Uterus (tissue), 4 donors: ENCODE measurements at places on chromosomes 12 and 14. TPM values are rescaled to one million over a fixed set of nuclear protein-coding genes. Genes with fewer than 3 reads are reported as not detected.

DNA sequence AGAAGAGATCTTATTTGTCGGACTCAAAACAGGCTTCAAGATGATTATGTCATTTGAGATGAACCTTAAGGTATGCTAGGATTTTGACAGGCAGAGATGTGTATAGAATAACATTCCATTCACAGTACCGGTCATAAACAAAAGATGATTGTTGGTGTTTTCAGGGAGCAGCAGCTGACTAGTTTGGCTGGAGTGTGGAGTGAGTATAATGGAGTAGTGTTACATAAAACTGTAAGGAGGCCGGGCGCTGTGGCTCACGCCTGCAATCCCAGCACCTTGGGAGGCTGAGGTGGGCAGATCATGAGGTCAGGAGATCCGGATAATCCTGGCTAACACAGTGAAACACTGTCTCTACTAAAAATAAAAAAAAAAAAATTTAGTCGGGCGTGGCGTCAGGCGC lies 23.9 kb downstream of the SERPINA10 start:
- no peak for DNase-seq

DNA sequence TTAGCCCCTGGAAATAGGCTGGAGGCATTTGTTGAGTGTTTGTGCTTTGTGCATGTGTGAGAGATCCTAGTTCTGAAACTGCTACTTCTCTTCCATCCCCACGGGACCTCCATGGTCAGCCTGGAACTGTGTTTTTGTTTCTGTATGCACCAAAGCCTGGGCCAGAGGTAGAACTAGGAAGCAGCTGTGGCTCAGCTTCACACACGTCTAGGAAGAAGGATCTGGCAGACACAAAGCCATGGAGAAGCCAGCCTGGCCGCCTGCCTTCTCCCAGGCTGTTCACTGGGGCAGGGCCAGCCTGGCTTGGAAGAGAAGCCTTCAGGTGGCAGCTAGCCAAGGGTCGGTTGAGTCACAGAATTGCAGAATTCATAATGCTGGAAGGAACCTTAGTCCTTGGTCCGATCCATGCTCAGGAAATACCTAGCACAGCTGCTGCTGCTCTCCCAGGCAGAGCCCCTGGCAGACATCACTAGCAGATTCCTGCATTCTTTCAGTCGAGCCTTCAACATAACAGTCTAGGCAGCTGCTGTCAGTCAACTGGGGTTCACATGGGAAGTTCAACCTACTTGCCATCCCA lies 27.0 kb downstream of the RIN3 start:
- peak; percentile 93 for DNase-seq

DNA sequence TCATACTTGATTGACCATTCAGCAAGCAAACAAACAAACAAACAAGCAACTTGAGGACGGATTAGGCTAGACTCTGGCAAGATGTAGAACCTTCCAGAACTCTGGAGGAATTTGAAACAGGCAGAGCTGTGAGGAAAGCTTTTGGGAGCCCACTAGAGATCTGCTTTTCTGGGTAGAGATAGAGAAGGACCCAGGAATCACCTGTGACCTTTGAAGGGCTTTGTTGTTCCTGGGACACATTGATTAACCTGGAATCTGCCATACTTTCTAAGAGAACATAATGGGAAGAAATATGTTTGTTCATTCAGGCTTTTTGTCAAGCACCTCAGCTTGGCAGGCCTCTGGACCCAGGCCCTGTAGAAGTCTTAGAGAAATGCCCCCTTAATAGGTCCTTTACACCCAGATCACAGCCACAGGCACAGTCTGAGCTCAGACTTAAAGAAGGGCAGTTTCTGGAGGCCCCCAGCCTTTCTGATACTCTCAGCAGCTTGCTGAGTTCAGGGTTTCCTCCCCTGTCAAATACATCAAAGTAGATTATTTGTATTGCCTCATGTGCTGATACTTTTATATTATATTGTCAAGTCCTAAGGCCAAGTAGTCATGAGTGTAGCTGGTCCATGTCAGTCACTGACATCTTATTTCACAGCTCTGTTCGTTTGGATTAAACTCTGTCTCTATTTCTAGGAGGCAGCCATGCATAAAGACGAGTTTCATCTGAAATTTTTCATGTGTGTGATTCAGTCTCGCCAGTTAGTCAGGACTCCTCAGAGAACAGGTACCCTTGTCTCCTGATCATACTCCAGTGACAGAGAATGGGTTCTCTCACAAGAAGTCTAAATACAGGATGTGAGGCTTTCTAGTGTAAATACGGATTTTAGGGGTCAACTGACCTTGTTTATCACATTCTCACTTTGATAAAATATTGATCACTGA lies 1.1 kb upstream of the SENP1 start:
- DNase-seq, result no peak

- DNase-seq, result no peak
Measured at GRCh38 chr12:123474485-123475245, 16.7 kb downstream of the SNRNP35 start.

DNA sequence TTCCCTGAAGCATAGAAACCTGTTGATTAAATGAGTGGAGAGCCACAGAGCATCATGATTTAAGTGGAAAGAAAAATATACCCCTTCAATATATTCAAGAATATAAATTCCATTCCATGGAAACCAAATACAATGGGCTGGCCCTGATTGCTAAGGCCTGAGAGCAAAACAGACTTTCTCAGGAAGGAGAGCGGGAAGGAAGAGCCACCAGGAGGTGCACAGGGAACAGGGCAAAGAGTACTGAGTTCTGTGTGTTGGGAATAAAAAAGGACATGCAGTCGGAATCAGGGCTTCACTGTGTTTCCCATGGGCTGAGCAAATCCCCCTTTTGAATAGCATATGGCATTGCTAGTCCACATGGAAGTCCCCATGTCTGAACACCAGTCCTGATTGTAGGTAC lies 69.7 kb upstream of the PLEKHG3 start:
- no peak for DNase-seq

GRCh38 chr14:88507208-88507607 lies 47.6 kb downstream of the PTPN21 start:
- DNase-seq, result no peak

DNA sequence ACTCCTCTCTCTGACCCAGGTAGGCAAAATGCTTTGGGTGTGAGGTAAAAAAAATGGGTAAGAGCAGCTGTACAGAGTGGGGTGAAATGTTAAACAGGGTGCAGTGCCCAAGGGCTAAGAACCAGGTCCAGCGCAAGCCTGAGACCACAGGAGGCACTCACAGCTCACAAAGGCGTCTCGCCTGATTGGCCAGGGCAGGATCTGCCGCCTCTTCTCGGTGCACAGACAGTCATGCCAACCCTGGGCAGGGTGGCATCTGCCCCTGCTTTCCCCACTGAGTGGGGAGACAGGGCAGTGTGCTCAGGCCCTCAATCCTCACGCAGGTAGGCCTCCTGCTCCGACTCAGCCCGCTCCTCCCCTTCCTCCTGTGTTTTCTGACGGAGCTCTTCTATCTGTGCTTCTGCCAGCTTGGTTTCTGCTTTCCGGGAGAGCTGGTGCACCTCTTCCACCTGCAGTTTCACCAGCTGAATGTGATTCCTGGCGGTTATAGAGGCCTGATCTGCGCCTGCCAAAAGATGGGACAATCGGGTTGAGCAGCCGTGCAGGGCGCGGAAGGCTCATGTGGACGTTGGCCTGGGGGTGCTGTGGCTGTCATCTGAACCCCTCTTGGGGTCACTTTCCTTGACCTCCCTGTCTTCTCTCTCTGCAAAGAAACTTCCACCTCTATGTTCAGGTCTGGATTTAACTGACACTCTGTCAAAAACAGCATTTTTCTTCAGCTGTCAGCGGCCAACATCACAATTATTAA lies 4.7 kb downstream of the B3GNT4 start:
- no peak for DNase-seq

- DNase-seq, result no peak
Measured at GRCh38 chr12:43883748-43884147, 47.9 kb downstream of the TMEM117 start.

DNA sequence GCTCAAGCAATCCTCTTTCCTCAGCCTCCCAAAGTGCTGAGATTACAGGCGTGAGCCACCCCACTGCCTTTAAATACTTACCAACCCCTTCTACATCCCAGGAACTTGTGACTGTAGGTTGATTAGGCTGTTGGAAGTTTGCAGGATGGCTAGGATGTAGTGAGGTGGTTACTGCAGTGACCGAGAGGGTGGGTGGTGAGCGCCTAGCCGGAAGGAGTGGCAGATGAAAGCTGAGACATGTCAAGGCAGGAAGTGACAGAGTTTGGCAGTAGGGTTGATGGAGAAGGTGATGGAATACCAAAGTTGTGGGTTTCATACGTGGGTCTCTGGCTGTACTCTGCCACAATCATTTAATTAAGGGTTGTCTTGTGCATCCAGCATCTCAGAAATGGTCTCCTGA lies 13.5 kb downstream of the B4GALNT3 start:
- no peak for DNase-seq

DNA sequence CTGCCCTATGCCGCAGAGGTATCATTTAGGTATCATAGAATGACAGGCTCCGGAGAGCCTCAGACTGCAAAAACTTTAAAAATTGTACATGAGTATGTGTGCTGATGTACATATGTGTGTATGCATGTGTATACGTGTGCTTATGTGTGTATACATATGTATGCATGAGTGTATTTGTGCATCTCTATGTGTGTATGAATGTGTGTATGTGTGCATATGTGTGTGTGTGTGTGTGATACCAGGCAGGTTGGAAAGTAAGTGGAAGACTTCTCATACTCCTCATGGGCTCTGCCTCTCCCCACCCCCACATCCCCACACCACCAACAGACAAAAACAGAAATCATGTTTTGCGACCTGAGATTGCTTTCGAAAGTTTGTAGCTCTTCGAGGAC lies 621 bp upstream of the TMEM117 start:
- no peak for DNase-seq

DNA sequence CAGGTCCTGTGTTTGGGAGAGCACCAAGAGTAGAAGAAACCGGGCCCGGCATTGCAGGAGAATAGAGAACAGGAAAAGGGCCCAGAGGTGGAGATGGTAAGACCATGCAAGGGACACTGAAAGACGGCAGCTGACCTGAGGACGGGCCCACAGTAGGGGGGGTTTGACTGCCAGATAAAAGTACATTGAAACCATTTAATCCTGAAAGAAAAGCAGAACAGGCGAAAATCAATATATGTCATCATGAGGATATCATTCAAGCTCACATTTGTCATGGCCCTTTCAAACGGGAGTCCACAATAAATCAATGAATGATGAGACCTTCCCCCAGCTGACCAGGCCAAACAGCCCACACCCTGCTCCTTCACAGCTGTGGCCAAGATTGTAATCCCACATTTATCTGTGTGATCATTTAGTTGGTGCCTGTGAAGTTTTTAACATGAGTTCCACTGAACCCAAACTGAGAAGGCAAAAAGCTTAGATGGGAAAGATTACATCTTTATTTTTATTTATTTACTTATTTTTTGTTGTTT lies 39.5 kb downstream of the E2F7 start:
- DNase-seq, result no peak

GRCh38 chr14:99452968-99453367 lies 27.7 kb downstream of the SETD3 start:
- no peak for DNase-seq

The TRPV4 gene
- not detected for total RNA-seq

The GALNT8 gene
- total RNA-seq, result not detected

The LHX5 gene
- total RNA-seq, result not detected

The RPS6KL1 gene
- total RNA-seq, result 0.26 TPM

The NOVA1 gene
- total RNA-seq, result 13.1 TPM

The KCNA5 gene
- total RNA-seq, result 0.51 TPM

The RERGL gene
- 33.9 TPM for total RNA-seq
